ENCODE measurements at places on chromosomes 6 and 20.

- DNase-seq: no peak
Measured at GRCh38 chr6:41334482-41335040, 847 bp upstream of the NCR2 start.

- DNase-seq: no peak
Measured at GRCh38 chr6:44867571-44868334, 460.4 kb upstream of the RUNX2 start.

- DNase-seq: no peak
Measured at GRCh38 chr6:47897247-47897646, 115.4 kb downstream of the OPN5 start.

- DNase-seq: no peak
Measured at GRCh38 chr6:149236589-149236988, 80.9 kb upstream of the TAB2 start.

GRCh38 chr6:42726485-42727086 lies 4.2 kb upstream of the PRPH2 start:
- peak; percentile 79 for DNase-seq

GRCh38 chr20:9550871-9551270 lies 36.5 kb downstream of the LAMP5 start:
- DNase-seq: no peak

- no peak for DNase-seq
Measured at GRCh38 chr6:105161421-105161820, 18.4 kb downstream of the POPDC3 start.

DNA sequence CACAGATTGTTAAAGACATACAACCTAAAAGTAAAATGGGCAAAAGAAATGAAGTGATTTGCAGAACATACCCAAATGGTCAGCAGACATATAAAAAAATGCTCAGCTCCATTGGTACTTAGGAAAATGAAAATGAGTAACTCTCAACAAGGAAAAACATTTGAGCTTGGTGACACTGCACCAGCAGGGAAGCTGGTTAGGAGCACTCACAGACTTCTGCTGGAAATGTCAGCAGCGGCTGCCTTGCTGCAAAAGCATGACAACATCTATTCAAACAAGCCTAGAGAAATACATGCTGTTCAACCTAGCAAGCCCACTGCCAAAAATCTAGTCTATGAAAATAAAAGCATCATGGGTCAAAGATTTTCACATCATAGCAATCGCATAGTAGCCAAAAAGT lies 99.0 kb upstream of the FOXQ1 start:
- DNase-seq: no peak

GRCh38 chr6:56694002-56694401 lies 51.3 kb upstream of the DST start:
- DNase-seq: no peak

GRCh38 chr20:22568872-22569344 lies 15.5 kb downstream of the FOXA2 start:
- DNase-seq: no peak

- no peak for DNase-seq
Measured at GRCh38 chr6:152142105-152142504, 334.6 kb downstream of the ESR1 start.

DNA sequence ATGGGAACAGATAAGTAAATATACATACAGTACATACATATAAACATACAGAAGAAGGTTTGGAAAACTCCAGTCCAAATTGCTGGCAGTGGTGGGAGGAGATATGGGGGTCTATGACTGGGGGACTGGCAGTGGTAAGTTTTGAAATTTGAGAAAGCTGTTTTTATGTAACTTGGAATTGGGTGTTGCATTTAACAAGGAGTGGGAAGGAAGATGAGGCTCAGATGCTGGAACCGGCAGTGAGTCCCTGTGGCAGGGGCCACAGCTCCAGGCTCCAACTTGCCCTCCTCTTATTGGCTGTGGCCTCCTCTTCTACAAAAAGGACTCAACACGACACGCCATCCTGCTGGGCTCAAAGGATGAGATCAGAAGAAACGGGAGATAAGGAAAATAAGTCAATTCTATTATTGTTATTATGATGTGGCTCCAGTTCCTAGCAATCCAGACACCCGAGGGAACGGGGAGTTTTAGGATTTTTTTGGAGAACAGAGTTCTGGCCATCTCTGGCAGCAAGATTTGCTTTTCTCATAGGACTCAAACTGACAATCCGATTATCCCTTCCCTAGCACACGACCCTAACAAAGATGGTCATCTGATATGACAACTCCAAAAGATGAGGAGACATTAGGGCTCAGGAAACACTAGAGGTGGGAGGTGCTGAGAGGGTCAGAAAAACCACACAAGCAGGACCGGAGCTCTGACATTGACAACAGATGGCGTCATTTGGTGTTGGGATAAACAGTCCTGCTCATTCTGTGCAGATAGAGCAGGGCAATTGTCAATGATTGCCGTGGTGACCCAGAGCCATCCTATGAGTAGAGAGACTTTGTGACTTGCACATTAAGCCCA lies 6.0 kb upstream of the TGM2 start:
- no peak for DNase-seq

DNA sequence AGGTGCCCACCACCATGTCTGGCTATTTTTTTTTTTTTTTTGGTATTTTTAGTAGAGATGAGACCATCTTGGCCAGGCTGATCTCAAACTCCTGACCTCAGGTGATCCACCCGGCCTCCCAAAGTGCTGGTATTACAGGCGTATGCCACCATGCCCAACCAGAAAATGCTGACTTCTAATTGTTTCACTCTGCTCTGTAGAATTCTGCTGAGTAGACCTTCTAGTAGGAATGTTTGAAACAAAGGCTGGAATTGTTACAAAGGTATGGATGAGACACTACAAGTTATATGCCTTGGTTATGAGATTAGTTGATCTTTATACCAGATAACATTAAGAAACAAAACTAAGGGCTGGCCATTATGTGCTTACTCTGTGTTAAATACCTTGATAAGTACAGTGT lies 44.8 kb downstream of the MEP1A start:
- no peak for DNase-seq

GRCh38 chr20:56626367-56627121 lies 2.6 kb upstream of the TFAP2C start:
- no peak for DNase-seq

- DNase-seq: no peak
Measured at GRCh38 chr6:132199343-132199742, 201.9 kb downstream of the MOXD1 start.

DNA sequence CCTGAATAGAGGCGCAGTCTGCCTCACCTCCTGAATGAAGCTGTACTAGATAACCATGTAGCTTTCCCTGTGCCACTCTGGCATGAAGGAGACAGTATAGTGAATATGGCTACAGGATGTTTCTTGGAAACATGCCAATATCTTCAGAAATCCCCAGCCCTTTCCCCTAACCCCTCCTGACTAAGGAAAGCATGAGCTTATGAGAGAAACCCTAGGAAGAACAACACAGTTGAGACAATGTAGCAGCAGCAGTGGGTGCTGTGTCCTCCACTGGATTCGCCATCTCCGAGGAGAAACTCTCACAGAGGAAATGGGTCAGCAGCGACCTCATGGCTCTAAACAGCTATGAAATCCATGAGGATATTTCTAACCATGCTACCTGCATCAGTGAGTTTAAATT lies 6.7 kb downstream of the HLA-DQA1 start:
- no peak for DNase-seq

DNA sequence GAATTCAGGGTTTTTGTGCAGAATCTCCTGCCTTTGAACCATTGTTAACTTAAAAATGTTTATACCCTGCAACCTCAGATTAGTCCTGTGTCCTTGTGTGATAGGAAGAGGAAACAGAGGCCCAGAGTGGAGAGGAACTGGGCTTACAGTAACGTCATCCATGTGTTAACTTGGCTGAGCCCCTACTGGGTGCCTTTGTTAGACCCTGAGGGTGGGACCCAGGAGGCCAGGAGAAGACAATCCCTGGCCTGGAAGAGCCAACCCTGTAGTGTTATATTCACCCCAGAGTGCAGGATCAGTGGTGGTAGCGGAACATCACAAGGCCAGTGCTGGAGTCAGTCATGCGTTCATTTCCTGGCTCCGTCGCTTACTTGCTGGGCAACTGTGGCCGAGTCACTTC lies 10.6 kb downstream of the MYLK2 start:
- no peak for DNase-seq

- DNase-seq: no peak
Measured at GRCh38 chr6:90611543-90612312, 24.9 kb upstream of the MAP3K7 start.

DNA sequence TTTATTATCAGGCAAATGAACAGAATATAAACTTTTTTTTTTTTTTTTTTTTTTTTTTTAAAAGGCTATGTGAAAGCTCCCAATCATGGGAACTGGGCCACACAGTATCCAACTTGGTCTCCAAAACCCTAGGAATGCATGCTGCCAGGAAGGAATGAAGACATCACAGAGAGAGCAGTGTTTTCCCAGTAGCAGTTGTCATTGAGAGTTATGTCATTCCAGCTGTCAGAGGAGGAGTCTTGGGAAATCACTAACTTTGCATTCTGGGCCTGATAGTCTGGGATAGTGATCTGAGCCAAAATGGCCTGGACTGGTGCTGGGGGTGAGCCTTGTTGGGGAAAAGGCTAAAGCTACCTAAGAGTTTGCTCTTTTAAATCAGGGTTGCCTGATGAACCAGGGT lies 231.3 kb upstream of the MAP3K7 start:
- DNase-seq: no peak

GRCh38 chr20:23437126-23437899 lies 2.2 kb upstream of the CSTL1 start:
- DNase-seq: no peak

GRCh38 chr6:3803627-3804468 lies 45.3 kb upstream of the FAM50B start:
- DNase-seq: no peak

DNA sequence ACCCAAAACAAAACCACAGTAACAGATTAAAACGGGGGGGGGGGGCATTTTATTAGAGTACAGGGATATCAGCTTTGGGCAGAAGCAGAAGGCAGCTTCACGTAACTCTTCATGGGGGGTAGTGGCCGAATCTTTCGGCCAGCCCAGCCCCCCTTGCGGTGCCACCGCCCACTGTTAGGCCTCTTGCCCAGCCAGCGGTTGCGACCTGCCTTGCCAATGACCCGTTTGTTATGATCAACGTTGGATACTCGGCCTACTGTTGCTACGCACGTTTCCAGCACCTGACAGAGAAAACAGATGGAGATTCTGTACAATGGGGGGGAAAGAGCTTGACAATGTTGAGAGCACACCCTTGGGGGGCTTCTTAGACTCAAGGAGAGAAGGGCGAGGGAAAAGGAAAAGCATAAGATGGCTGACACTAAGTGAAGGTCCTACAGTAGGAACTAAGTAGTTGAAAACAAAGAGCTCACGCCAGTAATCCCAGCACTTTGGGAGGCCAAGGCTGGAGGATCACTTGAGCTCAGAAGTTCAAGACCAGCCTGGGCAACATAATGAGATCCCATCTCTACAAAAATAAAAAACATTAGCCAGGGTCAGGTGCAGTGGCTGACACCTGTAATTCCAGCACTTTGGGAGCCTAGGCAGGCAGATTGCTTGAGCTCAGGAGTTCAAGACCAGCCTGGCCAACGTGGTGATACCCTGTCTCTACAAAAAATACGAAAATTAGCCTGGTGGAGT lies 724 bp upstream of the CUL7 start:
- no peak for DNase-seq

DNA sequence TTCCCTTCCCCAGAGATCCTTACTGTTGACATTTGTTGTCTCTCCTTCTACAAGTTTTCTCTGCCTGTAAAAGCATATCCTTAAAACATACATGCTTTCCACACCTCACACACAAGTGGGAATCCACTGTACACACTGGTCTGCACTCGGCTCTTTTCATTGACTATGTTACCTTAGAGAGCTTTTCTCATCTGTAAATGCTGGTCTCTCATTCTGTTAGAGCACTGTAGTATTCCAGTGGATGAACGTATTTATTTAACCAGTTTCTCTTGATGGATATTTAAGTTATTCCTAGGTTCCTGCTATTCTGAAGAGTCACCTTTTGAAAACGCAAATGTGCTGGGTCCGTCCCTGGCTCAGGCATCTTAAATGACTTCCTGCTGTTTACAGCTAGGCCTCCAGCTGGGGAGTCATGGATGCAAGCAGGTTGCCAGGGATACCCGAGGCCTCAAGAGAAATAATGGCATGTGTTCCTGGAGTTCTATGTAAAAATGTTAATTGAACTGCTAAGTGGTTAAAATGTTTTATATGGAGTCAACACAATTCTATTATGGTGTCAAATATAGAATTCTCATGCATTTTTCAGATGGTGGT lies 61.1 kb upstream of the TGM3 start:
- no peak for DNase-seq

GRCh38 chr6:89999154-89999553 lies 104.9 kb downstream of the GJA10 start:
- no peak for DNase-seq

- no peak for DNase-seq
Measured at GRCh38 chr20:43982886-43983285, 68.2 kb downstream of the TOX2 start.

- DNase-seq: no peak
Measured at GRCh38 chr6:119334535-119335264, 14.9 kb downstream of the MAN1A1 start.

DNA sequence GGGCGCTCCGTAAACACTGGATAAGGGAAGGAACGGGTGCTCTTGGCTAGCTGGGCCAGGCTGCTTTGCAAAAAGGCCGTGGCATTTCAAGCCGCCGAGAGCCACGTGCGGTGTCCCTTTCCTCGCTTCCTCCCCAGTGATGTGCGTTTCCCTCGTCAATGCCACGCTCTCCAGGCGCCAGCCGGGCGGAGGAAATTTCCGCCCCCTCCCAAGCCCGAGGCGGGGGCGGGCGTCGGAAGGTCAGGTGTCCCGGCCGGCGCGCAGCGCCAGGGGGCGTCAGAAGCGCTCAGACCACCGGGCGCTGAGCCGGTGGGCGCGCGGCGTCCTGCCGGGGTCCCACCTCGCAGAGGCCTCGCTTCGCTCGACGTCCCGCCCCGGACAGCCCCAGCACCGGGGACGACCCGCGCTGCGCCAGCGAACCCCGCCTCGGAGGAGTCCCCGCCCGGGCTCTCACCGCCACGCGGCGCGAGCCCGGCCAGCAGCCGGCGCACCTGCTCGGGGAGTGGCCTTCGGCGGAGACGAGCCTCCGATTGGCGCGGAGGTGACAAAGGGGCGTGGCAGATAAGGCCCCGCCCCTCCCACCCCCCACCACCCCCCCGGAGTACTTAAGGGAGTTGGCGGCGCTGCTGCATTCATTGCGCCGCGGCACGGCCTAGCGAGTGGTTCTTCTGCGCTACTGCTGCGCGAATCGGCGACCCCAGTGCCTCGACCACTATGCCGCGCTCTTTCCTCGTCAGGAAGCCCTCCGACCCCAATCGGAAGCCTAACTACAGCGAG lies at the start of gene SNAI1:
TSS of gene SNAI1 (plus strand) at position 635 of the 777 bp plus-strand sequence. CDS start at position 715, 80 bp downstream.
- no peak for DNase-seq

- DNase-seq: no peak
Measured at GRCh38 chr6:125924169-125924568, 32.4 kb upstream of the HINT3 start.

GRCh38 chr20:47304287-47304686 lies 52.2 kb downstream of the ZMYND8 start:
- peak; percentile 45 for DNase-seq

GRCh38 chr6:64293298-64293697 lies 657.7 kb downstream of the PHF3 start:
- DNase-seq: no peak

GRCh38 chr6:158628542-158628941 lies 16.0 kb downstream of the DYNLT1 start:
- no peak for DNase-seq

- DNase-seq: no peak
Measured at GRCh38 chr6:68053805-68054373, 581.2 kb upstream of the ADGRB3 start.

Measured in HFF-Myc (cell line).